ENCODE measurements at places on chromosomes 11 and 22. TPM values are rescaled to one million over a fixed set of nuclear protein-coding genes. Genes with fewer than 3 reads are reported as not detected.

DNA sequence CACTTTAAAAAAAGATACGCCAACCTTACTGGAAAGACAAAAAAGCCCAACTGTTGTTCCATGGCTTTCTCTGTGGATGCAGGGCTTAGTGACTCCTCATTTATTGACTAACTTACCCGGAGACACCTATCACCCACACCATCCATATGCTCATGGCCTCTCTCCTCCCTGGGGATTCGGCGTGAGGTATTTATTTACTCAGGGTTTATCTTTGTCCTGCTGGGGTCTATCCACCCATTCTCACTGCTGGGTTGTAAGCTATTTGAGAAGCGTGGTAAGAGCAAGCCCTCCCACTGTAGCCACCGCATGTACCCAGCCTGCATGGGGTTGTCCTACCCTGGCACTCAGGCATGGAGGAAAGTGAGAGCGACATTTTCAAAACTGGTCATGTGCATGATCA, 93.6 kb downstream of the NELL1 start:
- no peak for DNase-seq

GRCh38 chr11:113091481-113091780, 130.2 kb downstream of the NCAM1 start:
- DNase-seq, result no peak

GRCh38 chr22:33757802-33758483, 162.3 kb downstream of the LARGE1 start:
- DNase-seq, result no peak

DNA sequence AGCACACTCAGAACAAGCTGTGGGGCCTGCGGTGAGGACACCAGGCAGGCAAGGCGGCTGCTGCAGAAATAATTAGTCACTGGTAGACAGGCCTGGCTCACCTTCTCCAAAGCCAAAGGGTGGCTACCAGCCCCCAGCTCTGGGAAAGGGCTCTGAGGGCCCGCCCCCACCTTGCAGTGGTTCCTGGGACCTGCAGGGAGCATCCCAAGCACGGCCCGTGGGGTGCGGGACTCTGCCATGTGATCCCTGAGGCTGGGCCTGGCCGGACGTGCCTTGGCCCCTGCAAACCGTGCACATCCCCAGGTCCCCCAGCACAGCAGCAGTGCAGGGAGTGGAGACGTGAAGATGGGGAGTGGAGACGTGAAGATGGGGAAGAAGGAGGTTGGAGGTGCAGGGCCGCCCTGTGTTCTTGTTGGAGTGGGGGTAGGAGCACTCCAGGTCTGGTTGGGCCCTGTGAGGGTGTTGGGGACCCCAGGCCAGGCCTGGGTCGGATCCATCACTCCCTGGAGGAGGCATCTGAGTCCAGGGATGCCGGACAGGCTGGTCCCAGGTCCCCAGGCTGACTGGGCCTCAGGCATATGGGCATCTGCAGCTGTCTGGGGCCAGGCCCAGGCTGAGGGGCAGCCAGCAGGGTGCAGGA, 41.9 kb downstream of the RTN4R start:
- no peak for DNase-seq

- DNase-seq, result no peak
Observed at GRCh38 chr11:121441521-121441920, 10.6 kb upstream of the SORL1 start.

The C11orf86 gene
- not detected for total RNA-seq

The CCDC89 gene
- not detected for total RNA-seq

The FIBIN gene
- total RNA-seq, result 12.5 TPM

The BBOX1 gene
- 0.33 TPM for total RNA-seq
